Stimulated activated CD4-positive, alpha-beta T cell treated with anti-CD3 and anti-CD28 coated beads, TNF-alpha, amount 100 ng/mL, for 1 hour (primary cell): ENCODE measurements at places on chromosomes 12 and 14.

DNA sequence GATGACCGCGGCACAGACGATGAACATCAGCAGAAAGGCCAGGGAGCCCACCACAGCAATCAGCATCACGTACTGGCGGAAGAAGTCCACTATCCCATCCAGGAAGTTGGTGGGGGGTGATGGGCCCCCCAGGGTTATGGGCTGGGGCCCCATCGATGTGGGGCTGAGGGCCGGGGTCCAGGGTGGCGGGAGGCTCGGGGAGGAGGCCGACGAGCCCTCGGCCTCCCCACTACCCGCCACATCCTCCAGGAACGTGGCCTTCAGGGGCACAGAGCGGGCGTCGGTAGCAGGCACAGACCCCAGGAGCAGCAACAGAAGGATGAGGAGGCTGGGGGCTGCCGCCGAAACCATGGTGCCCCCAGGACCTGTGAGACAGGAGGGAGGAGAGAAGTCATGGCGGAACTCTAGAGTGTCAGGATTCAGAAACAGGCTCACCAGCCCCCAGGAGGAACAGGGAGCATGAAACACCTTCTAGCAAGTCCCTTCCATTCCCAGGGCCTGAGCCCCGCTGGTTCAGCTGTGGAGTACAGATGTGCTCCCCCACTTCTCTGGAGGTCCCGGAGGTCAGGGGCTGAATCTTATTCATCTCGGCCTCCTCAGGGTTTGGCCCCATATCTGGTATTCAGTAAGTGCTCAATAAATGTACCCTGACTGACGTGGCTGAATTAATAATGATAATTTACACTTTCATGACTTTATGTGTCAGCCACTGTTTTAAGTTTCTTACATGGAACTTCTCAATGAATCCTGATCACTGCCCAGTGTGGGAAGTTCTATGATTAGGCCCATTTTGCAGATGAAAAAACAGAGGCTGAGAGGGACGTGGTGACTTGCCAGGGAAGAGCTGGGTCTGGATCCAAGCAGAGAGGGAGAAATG is 5.6 kb downstream of the TMEM119 start:
- DNase-seq, result no peak

DNA sequence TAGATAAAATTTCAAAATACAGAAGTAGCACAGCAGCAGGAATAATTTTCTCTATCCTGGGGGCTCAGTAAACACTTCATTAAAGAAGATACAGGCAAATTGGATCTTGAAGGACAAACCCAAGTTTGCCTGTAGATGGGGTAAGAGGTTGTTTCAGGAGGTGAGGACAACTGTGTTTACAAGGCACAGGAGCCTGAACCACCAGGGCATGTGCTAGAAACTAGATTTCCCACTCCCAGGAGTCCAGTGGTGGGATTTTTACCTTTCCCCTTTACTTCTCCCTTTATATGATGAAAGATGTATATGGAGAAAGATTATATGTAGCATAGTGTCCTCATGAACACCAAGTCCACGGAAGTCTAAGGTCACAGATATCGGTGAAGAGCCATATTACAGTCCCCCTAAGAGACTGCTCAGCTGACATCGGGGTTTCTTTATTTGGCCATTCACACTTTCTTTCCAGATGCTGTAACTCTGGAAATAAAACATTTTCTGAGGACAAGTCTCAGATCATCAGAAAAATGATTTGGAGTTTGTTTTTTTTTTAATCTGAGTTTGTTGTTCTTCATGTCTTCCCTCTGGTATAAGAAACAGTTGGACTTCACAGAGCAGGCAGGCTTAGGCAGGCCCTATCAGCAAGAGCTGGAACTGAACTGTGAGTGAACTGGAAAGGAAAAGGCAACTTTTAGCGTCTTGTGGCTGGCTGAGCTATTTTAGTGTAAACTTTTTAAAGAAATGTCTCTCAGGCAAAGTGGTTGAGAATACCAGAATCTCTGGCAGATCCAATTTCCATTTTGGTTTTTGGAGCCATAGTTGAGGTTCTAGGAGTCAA is 8.0 kb upstream of the EVL start:
- no peak for DNase-seq

- DNase-seq, result no peak
Measured at GRCh38 chr14:69682136-69682535, 70.7 kb downstream of the SUSD6 start.

- DNase-seq, result no peak
Measured at GRCh38 chr14:101927859-101928258, 36.5 kb upstream of the DYNC1H1 start.

- DNase-seq, result no peak
Measured at GRCh38 chr12:73612551-73612950, 925.1 kb upstream of the ATXN7L3B start.

GRCh38 chr14:83421711-83422110 is 1888.1 kb upstream of the SEL1L start:
- no peak for DNase-seq

- DNase-seq, result peak; percentile 65
Measured at GRCh38 chr14:23034498-23035302, at the start of gene PSMB5. TSS of gene PSMB5 (minus strand) at chr14:23034900. CDS start at chr14:23034881, 19 bp downstream.

DNA sequence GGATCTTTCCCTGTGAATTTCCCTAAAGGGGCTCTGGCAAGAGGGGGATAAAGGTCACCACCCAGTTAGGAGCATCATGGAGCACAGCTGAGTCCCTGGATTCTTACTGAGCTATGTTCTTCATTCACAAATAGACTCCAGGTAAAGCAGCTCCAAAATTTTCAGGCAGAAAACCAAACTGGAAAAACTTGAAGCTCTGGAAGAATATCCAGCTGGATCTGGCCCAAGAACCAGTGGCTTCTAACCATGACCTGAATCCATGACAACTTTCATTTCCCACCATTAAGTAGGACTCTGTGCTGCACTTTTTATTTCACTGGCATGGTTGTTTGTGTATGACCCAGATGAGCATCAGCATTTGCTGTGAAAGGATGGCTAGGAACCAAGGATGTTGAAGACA is 180.4 kb upstream of the FKBP4 start:
- DNase-seq, result no peak

DNA sequence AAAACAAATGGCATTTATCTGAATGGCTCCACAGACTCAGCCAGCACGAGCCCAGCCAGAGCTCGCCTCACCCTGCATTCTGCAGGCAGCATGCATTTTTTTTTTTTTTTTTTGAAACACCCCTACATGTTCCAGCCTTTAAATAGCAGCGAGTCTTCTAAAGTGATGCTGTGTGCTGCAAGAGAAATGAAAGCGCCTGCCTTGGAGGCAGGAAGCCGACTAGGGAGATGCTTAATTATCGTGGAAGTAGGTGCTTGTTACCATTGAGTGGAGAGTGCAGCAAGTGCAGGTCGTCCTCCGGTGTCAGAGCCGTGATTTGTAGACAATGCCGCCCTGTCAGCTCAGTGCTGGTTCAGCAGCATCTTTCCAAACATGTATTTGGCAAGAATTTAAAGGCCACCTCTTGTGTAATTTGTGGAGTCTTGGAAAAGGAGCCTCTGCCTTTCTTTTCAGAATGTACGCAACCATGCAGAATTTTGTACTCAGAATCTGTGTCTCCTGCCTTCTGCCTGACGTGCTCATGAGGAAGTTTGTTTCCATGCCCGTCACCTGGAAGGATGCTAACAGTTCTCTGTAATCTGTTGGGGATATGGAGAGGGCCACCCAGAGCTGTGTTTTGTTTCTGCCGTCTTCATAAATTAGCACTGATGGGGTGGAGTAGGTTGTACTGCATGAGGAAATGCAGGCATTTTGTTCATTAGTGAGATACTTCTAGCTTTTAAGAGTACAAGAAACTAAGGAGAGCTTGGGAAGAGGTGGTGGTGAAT is 345.9 kb upstream of the RGS6 start:
- DNase-seq, result no peak

GRCh38 chr14:20652996-20653975 is 11.8 kb upstream of the OR6S1 start:
- no peak for DNase-seq

DNA sequence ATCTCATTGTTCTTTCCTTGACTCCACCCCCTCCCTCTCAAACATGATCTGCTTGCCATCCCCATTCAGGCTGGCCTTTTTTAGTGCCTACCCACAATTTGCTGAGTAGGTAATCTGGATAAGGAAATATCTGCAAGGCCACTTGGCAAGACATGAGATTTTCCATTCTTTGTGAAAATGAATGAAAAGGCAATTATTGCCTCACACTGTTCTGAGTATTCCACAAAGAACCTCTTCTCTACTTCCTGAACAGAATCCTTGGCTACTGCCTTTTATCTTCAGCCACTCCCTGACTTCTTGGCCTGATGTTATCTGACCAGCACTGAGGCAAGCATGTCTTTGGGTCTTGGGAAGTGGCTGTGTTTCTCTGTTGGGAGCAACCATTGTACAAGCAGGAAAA is 263.2 kb upstream of the ATP2B1 start:
- DNase-seq, result no peak

GRCh38 chr12:113290506-113290905 is 44.4 kb downstream of the SLC8B1 start:
- DNase-seq, result no peak

DNA sequence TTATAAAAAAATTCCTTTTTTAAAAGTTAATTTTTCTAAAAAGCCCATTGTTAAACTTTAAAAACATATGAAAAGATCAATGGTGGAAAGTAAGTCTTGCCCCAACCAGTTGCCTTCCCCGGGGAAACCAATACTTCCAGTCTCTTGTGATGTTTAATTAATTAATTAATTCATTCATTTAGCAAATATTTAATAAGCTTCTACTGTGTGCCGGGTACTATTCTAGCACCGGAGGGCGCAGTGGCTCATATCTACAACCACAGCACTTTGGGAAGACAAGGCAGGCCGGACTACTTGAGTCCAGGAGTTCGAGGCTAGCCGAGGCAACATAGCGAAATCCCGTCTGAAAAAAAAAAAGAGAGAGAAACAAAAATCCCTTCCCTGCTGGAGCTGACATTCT is 87.4 kb downstream of the HECTD4 start:
- no peak for DNase-seq

DNA sequence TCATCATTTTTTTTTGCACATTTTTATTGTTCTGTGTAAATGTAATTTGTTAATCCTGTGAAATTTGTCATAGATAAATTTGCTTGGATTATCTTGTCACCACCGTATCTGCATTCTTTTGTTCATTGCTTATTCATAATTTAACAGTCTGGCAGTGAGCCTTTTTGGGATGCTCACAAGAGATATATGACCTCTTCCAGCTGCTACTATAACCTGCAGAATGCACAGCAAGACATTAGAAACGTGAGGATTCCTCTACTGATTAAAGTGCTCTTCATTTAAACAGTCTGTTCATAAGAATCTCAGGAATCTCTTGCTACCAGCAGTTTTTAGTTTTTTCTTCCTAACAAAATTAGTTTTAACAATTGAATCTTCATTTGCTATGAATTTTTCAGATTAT is 9.1 kb downstream of the NPAS3 start:
- no peak for DNase-seq

DNA sequence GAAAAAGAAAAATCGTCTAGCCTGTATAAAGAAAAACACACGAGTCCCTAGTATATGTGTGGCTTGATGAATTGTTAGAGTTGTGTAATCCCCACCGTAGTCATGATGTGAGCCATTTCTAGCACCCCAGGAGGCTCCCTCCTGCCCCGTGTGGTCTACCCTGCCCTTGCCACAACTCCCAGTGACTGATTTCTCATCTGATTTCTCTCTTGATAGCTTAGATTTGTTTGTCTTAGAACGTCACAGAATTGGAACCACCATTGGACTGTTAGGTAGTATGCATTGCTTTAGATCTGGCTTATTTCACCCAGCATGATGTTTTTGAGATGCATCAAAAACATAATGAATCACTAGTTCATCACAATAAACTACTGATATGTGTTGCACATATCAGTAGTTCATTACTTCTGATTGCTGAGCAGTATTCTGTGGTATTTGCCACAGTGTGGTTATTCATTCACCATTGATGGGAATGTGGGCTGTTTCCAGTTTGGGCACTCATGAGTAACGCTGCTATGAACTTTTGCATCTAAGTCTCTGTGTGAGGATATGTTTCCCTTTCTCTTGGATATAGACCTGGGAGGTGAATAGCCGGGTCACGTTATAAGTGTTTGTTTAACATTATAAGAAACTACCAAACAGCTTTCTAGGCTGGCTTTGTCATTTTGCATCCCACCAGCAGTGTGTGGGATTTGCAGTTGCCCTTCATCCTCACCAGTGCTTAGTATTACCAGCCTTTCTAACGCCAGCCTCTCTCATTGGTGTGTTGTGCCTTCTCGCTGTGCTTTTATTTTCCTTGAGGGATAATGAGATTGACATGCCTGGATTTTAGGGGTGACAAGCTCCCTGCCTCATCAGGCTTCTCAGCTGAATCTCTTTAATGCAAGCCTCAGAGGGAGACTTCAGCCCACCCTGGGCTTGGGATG is 31.9 kb upstream of the NCOR2 start:
- DNase-seq, result no peak

- no peak for DNase-seq
Measured at GRCh38 chr12:47939009-47939601, 24.3 kb upstream of the TMEM106C start.

DNA sequence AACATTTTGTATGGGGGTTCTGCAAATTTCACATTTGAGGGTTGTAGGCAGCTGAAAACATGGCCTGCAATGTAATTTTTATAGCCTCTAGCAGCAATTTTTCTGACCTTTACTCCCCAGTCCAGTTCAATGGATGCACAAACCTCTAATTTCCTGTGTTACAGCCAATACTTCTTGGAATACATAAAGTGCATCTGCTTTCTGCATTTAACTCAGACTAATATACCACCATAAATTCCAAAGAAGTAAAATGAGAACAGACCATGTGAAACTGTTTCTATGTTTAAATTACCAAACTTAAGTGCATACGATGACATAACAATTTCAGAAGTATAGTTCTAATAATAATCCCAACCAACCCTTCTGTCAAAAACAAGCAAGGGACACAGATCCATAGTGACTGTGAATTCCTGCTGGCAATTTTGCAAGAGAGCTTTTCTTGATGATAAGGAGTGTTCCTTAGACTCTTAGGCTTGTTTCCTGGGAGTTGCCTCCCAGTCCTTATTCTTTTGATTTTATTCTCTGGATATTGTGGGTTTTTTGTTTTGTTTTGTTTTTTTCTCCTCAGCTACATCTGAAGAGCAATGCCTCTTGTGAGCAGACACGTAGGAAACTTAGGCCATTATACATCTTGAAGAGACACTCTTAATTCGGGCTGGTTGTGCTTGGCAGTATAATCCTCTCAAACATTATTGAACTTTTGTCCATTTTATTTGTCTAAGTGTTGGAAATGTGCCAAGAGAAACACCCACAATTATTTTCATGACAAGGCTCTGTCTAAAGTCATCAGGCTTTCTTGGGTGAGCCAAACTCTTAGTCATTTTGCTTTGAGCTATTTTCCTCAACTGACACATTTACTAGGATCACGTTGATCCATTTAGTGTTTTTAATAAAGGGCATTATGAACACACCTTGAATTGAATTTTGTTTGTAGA is 51.3 kb upstream of the RERGL start:
- no peak for DNase-seq
